Fibroblast of upper back skin (primary cell): ENCODE measurements at places on chromosomes 5 and 9.
A peak's percentile ranks its signal among the peaks of the same experiment; 100 is the strongest.

GRCh38 chr5:160352308-160352707, 18.1 kb downstream of the C1QTNF2 start:
- DNase-seq, result no peak

- no peak for DNase-seq
Observed at GRCh38 chr5:30368064-30368463, 825.4 kb upstream of the CDH6 start.

- DNase-seq, result peak; percentile 83
Observed at GRCh38 chr5:15013654-15014463, 142.3 kb upstream of the ANKH start.

GRCh38 chr9:122354536-122355199, 16.2 kb upstream of the PTGS1 start:
- DNase-seq, result no peak

GRCh38 chr5:65076251-65076869, 307.6 kb downstream of the CWC27 start:
- DNase-seq, result peak; percentile 90

- DNase-seq, result no peak
Observed at GRCh38 chr5:14247054-14247386, 103.9 kb downstream of the TRIO start.

- peak; percentile 41 for DNase-seq
Observed at GRCh38 chr9:75265525-75265972, 177.2 kb downstream of the OSTF1 start.

DNA sequence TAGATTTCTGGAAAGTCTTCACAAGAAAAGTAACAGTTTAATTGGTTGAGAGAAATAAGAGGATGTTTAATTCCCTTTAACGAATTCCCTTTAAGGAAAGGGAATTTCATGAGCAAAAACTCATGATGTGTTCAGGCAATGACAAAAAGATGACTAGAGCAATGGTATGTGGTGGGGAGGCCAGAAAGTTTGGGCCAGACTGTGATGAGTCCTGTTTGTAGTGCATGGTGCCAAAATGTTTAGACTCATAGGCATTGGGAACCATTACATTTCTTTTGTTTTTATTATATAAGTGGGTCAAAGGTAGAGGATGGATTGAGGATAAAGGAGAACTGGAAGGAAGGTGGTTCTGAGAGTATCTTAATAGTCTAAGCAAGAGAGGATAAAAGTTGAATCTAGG, 10.9 kb downstream of the CNTRL start:
- peak; percentile 19 for DNase-seq

DNA sequence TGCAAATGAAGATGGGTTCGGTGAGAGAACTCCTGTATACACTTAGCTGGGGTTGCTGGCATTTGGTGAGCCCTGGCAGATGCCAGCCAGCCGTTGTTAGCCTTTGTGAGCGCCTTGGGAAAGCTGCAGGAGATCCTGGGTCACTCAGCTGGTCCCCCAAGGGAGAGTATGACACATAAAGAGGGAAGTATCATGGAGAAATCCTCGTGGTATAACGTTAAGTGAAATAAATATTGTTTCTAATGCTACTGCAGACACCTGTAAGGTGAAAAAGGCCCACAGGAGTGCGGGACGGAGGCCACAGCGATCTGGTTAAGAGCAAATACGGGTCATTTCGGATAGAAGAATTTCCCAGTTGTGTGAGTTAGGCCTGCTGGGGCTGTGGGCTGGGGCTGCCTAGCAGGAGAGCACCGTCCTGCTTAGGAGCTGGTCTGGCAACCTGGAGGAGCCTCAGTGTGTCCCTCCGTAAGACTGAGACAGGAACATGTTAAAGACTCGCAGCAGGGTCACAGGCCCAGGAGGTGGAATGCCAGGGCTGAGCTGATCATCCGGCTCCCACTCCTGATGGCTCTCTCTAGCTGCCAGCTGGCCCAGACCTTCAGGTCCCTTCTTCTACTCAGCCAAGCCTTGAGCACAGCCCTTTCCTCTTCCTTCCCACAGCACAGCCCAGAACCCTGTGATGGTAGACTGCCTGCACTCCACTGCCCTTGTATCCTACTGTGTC, 4.9 kb downstream of the NKX2-5 start:
- DNase-seq, result no peak

DNA sequence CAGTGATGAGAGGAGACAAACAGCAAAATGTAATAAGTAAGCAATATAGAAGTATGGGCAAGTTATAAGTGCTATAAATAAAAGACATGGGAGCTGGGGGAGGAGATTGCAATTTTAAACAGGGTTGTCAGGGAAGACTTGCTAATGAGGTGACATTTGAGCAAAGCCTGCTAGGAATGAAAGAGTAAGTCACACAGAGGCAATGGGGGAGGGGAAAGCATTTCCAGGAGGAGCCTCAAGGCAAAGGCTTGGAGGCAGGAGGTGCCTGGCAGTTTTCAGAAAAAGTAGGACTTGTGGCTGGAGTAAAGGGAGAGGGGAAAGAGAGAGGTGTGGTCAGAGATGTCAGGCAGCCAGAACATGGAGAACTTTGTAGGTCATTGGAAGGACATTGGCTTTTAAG, 124.4 kb upstream of the NMUR2 start:
- no peak for DNase-seq

GRCh38 chr5:87872986-87873385, 395.7 kb downstream of the TMEM161B start:
- DNase-seq, result no peak

- DNase-seq, result peak; percentile 25
Observed at GRCh38 chr9:19156805-19157204, 29.5 kb upstream of the PLIN2 start.
